HCT116 (cell line): ENCODE measurements at places on chromosomes 1 and 21. TPM values are rescaled to one million over a fixed set of nuclear protein-coding genes. Genes with fewer than 3 reads are reported as not detected.

DNA sequence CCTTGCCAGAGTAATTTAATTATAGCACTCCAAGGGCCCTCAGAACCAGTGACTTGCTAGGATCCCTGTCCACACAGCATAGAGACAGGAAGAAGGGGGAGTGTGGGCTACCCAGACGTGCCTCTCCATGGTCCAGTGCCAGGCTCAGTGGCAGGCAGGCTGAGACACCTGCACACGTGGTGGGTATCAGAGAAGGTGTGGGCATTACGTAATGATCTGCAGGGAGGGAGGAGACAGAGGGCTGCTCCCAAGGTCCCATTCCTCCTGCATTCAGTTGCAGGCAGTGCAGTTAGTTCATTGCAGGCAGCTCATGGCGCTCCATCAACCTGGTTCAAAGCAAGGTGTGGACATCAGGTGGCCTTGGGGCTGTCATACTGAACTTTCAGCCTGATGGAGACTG is 49.9 kb downstream of the C8B start:
- no peak for DNase-seq
- H3K27ac ChIP-seq: no peak overlapping the region
- H3K4me3 ChIP-seq: no peak overlapping the region
- peaks cover 4% of the 10 kb centered on the region; the same call in 1 of the 2 replicates for H3K27me3 ChIP-seq
- H3K36me3 ChIP-seq: no peaks in the 10 kb centered on the region

The SPOCD1 gene
- total RNA-seq: 5.0 TPM

DNA sequence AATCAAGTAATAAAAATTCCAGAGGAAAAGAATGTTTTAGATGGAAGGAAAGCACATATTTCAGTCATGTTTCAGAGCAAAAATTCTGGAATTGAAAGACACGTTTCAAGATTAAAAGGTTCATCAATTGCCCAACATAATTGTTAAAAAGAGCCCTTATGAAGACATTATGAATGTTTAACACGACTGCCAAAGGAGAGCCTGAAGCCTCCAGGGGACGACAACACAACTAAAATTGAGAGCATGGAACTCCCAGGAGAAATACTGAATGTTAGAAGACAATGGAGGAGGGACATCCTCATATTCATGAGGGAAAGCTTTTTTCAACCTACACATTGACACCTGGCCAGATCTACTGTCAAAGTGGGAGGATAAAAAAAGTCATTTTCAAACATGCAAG is 16.0 kb downstream of the OR2T11 start:
- H3K27me3 ChIP-seq: no peaks in the 10 kb centered on the region
- no peaks in the 10 kb centered on the region for H3K36me3 ChIP-seq
- no peaks in the 10 kb centered on the region for H3K4me1 ChIP-seq
- DNase-seq: peak; percentile 21
- H3K27ac ChIP-seq: no peak overlapping the region
- no peak overlapping the region for H3K4me3 ChIP-seq

The VSIG8 gene
- total RNA-seq: not detected

The OR10Z1 gene
- total RNA-seq: not detected

The TMCO4 gene
- total RNA-seq: 12.7 TPM

- no peak for DNase-seq
- H3K27me3 ChIP-seq: no peaks in the 10 kb centered on the region
- H3K4me3 ChIP-seq: no peak overlapping the region
- no peaks in the 10 kb centered on the region for H3K4me1 ChIP-seq
- no peak overlapping the region for H3K27ac ChIP-seq
- H3K36me3 ChIP-seq: no peaks in the 10 kb centered on the region
Observed at GRCh38 chr1:219520241-219520640, 92.7 kb downstream of the ZC3H11B start.

- no peaks in the 10 kb centered on the region for H3K27me3 ChIP-seq
- no peaks in the 10 kb centered on the region for H3K4me1 ChIP-seq
- H3K36me3 ChIP-seq: no peaks in the 10 kb centered on the region
- no peak for DNase-seq
- H3K27ac ChIP-seq: no peak overlapping the region
- H3K4me3 ChIP-seq: no peak overlapping the region
Observed at GRCh38 chr1:10655002-10655401, 141.4 kb downstream of the CASZ1 start.

GRCh38 chr1:200890818-200891773 is 3.6 kb upstream of the INAVA start:
- H3K27ac ChIP-seq: peak overlapping the region; percentile 72
- no peaks in the 10 kb centered on the region for H3K36me3 ChIP-seq
- peak; percentile 54 for DNase-seq

The SPRR2F gene
- total RNA-seq: not detected

DNA sequence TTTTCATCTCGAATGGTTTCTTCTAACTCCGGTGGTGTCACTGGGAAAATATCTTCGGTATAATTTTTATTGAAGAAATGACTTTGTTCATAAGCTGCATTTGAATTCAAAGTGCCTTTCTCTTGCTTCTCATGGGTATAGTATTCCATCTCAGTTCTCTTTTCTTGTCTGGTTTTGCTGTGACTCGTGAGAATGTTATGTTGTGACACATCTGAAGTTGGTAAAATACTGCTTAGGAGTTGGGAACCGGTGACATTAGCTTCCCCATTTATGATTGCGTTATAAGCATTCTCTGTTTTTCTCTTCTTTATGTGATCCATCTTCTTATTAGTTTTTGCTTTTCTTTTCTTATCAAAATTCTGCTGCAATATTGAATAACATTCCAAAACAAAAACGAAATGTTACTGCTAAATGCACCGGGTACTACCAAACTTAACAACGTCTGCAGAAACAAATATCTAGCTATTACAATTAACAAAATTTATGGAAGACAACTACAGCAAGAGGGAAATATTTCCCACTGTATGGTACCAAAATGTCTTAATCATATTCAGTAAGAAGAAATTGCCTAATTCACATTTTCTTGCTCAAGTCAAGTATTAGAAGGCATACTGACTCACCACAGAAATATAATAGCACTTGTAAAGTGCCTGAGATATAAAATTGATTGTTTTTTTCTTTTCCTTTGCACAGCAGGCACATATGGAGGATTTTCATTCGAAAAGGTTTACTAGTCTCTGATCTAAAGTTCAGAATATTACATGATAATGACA is 15.5 kb downstream of the LRIF1 start:
- peaks cover 6% of the 10 kb centered on the region for H3K36me3 ChIP-seq
- no peaks in the 10 kb centered on the region for H3K4me1 ChIP-seq
- no peak overlapping the region for H3K27ac ChIP-seq
- H3K27me3 ChIP-seq: no peaks in the 10 kb centered on the region
- no peak overlapping the region for H3K4me3 ChIP-seq
- no peak for DNase-seq

DNA sequence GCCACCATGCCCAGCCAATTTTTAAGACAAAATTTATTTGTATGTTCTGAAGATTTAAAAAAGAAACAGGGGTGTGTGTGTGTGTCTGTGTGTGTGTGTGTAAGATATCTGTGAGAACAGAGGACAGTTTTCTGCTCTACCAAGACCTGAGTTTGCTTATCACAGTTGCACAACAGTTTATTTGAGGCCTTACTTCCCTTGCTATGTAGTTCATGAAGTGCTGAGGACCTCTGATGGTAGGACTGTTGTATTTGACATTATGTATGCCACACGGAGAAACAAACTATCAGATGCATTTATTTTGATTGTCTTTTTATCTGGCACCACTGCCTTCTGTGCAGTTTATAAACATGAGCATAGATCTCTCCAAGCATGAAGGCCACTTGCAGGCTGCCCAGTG is 355.2 kb downstream of the PBX1 start:
- H3K4me1 ChIP-seq: no peaks in the 10 kb centered on the region
- no peak for DNase-seq
- no peaks in the 10 kb centered on the region for H3K36me3 ChIP-seq

The USH2A gene
- not detected for total RNA-seq

DNA sequence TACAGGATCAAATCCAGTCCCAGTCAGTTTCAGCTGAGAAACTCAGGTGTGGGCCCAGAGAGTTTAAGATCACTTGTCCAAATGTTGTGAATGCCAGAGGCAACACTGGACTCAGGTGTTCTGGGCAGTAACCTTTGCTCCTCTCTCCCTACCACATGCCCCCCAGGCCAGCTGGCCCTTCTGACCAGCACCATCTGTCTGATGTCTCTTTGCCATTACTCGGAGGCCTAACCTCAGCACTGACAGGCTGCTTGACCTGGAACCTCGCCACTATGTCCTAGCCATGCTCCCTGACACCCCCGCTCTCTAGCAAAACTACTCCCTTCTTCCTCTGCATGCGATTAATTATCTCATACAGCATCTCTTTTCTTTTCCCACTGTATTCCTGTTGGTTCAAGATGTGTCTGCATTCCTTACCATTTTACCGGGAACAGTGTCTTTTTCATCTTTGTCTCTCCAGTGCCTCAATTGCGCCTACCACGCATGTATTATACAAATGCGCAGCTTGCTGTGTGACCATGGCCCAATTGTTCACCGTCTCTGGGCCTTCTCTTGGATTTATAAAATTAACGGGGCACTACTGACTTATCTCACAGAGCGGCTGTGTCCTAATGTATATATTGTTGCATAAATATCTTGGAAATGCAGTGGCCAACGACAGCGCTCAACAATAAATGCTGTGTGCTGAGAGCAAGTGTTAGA is 159.5 kb upstream of the IRF2BP2 start:
- DNase-seq: no peak
- H3K27me3 ChIP-seq: peaks cover 35% of the 10 kb centered on the region; the same call in 1 of the 2 replicates
- no peak overlapping the region for H3K27ac ChIP-seq
- no peak overlapping the region for H3K4me3 ChIP-seq
- peaks cover 14% of the 10 kb centered on the region for H3K4me1 ChIP-seq
- no peaks in the 10 kb centered on the region for H3K36me3 ChIP-seq

DNA sequence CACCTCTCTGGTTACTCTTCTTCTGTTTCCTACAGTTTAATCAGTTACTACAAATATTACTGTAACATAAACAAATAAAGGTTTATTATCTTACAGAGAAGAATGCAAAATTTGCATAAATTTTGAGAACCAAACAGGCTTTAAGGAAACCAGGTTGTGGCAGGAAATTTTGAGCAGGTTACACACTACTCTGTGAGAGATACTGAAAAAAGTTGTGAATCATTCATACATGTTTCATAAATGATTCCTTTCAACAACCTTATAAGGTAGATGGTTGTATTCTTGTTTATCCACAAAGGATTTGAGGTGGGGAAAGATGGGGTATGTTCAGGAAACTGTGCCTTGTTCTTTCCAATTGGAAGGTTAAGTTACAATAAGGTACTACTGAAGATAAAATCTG is 58.6 kb downstream of the MAST2 start:
- no peak for DNase-seq
- no peaks in the 10 kb centered on the region for H3K36me3 ChIP-seq
- no peaks in the 10 kb centered on the region for H3K4me1 ChIP-seq
- no peaks in the 10 kb centered on the region for H3K27me3 ChIP-seq
- H3K27ac ChIP-seq: no peak overlapping the region
- H3K4me3 ChIP-seq: no peak overlapping the region

- no peak overlapping the region for H3K27ac ChIP-seq
- DNase-seq: no peak
- H3K4me1 ChIP-seq: no peaks in the 10 kb centered on the region
- H3K4me3 ChIP-seq: no peak overlapping the region
- H3K36me3 ChIP-seq: no peaks in the 10 kb centered on the region
Observed at GRCh38 chr1:74579425-74579824, 67.0 kb upstream of the LRRC53 start.

DNA sequence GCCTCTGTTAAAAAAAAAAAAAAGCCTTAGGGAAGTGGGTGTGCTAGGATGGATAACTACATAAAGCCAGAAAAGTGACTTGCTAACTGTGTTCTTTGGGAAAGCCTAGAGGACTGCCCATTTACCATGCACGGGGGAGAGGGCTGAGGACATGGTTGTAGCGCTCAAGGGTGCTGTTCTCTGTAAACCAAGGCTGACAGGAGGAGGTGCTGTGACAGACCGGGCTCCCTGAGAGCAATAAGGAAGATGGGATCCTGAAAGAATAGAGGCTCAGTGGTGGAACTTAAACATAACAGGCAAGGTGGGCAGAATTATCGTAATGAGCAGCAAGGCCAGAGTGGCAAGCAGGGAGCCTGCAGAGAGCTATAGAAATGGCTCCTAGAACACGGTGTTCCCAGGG is 98.5 kb upstream of the DISP3 start:
- H3K36me3 ChIP-seq: no peaks in the 10 kb centered on the region
- no peak overlapping the region for H3K4me3 ChIP-seq
- H3K4me1 ChIP-seq: no peaks in the 10 kb centered on the region; the same call in 1 of the 2 replicates
- no peak for DNase-seq
- H3K27me3 ChIP-seq: peaks cover 7% of the 10 kb centered on the region; the same call in 1 of the 2 replicates
- no peak overlapping the region for H3K27ac ChIP-seq

DNA sequence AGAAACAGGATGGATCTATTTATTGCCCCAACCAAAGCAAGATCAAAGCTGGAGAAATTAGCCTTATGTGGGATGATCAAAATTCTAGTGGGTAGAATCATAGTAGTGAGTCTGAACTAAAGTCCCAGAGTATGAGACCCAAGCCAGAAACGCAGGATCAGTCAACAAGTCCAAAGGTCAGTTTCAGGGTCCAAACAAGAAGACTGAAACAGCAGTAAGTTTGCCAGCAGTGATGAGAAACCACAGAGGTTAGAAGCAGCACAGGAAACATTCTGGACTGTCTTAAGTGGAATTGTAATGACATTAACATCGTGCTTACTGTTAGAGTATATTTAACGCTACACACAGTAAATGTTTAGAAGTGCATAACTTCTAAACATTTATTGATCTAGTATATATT is 251.0 kb downstream of the LRRIQ3 start:
- H3K36me3 ChIP-seq: no peaks in the 10 kb centered on the region
- no peaks in the 10 kb centered on the region for H3K27me3 ChIP-seq
- no peak overlapping the region for H3K27ac ChIP-seq
- no peak overlapping the region for H3K4me3 ChIP-seq
- DNase-seq: no peak
- no peaks in the 10 kb centered on the region for H3K4me1 ChIP-seq

DNA sequence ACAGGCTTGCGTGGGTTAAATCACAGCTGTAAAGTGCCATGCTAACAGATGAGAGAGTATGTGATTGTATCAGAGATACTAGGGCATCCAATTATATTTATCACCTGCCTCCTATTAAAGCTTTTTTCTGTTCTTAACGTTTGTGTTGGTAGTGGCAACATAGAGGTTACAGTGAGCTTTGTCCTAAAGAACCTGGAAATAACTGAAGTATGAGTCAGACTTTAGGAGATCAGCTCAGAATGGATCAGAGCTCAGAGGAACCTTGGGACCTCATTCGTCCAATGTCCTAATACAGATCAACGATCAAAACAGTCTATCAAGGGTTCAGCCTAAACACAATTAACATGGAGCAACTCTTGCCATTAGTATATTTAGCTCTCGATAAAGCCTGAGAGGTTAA is 81.0 kb downstream of the RGS7 start:
- no peaks in the 10 kb centered on the region for H3K4me1 ChIP-seq
- H3K27me3 ChIP-seq: no peaks in the 10 kb centered on the region
- H3K36me3 ChIP-seq: no peaks in the 10 kb centered on the region
- no peak overlapping the region for H3K27ac ChIP-seq
- DNase-seq: no peak
- no peak overlapping the region for H3K4me3 ChIP-seq

The LINGO4 gene
- total RNA-seq: not detected

GRCh38 chr1:64195081-64195395 is 8.4 kb upstream of the UBE2U start:
- no peaks in the 10 kb centered on the region for H3K36me3 ChIP-seq
- H3K27me3 ChIP-seq: no peaks in the 10 kb centered on the region
- DNase-seq: no peak
- no peaks in the 10 kb centered on the region for H3K4me1 ChIP-seq
- no peak overlapping the region for H3K27ac ChIP-seq
- no peak overlapping the region for H3K4me3 ChIP-seq

The CFHR2 gene
- total RNA-seq: not detected

GRCh38 chr1:214859647-214860046 is 222.9 kb upstream of the KCNK2 start:
- no peaks in the 10 kb centered on the region for H3K27me3 ChIP-seq
- H3K27ac ChIP-seq: no peak overlapping the region
- no peak overlapping the region for H3K4me3 ChIP-seq
- no peaks in the 10 kb centered on the region for H3K36me3 ChIP-seq

- no peaks in the 10 kb centered on the region for H3K36me3 ChIP-seq
- no peak overlapping the region for H3K4me3 ChIP-seq
- no peak overlapping the region for H3K27ac ChIP-seq
Observed at GRCh38 chr1:221644663-221645258, 97.1 kb downstream of the DUSP10 start.
